G401 (cell line): ENCODE measurements at places on chromosomes 3 and 15. TPM values are rescaled to one million over a fixed set of nuclear protein-coding genes. Genes with fewer than 3 reads are reported as not detected.

- DNase-seq: no peak
Measured at GRCh38 chr3:191030929-191031328, 168.1 kb upstream of the OSTN start.

DNA sequence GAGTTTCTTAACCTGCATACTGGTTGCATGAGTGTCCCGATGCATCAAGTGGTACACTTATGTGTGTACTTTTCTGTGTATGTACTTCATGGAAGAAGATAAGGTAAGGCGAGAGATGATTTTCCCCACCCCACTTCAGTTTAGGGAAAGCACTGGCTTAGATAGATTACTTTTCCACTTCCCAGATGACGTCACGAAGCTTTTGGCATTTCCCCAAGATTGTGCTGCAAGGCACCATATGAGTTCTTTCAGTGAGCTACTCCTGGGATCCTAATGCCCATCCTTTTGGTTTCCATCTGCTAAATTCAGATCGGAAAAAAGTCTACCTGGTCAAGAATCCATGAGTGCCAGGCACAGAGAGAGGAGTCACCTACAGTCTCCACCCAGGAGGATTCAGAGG, 4.5 kb downstream of the IL17RB start:
- DNase-seq: peak; percentile 43

DNA sequence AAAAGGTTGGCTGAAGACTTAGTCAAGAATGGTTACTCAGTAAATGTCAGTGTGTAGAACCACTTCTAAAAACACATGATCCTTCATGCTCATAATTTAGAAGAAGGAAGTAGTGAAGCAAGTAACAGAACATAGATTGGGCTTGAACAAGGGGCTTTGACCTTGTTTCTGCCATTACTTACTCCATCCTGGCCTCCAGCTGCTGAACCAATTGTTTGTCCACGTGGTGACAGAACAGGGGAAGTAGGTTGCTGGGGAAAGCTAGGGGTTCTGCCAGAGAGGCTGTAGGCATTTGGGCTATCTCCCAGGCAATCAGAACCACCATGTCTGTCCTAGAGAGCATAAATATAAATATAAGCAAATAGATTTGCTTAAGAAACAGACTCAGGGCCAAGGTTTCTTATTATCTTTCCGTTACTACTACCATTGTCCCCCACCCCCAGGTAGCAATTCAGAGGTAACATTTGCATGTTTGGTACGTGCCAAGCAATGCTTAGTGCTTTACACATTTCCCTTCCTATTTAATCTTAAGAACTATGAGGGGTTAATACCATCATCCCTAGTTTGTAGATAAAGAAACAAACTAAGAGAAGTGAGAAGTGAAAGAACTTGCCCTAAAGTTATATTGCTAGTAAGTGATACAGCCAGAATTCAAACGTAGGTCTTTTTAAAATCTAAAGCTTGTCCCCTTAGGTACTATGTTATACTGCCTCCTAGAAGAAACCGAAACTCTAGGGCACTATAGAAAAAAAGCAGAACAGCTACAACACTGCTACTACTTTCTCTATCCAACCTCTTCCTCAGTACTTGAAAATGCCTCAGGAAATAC, 3.0 kb upstream of the SPG11 start:
- DNase-seq: no peak

The LRRC31 gene
- not detected in 2 replicates for total RNA-seq

The SOX14 gene
- total RNA-seq: not detected in 2 replicates

The ECE2 gene
- total RNA-seq: not detected in 2 replicates

DNA sequence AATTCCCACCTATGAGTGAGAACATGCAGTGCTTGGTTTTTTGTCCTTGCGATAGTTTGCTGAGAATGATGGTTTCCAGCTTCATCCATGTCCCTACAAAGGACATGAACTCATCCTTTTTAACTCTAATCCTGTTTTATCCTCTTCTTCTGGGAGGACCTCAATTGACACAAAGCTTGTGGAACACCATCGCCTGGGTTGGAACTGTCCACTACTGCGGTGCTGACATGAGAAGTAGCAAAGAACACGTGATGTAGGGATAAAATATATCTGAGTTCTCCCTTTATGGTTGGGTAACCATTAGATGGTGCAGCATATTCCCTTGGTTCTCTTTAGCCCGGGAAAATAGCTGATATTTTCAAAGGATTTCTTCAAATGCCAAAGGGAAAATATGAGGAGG, 105.3 kb upstream of the TOPAZ1 start:
- DNase-seq: no peak

DNA sequence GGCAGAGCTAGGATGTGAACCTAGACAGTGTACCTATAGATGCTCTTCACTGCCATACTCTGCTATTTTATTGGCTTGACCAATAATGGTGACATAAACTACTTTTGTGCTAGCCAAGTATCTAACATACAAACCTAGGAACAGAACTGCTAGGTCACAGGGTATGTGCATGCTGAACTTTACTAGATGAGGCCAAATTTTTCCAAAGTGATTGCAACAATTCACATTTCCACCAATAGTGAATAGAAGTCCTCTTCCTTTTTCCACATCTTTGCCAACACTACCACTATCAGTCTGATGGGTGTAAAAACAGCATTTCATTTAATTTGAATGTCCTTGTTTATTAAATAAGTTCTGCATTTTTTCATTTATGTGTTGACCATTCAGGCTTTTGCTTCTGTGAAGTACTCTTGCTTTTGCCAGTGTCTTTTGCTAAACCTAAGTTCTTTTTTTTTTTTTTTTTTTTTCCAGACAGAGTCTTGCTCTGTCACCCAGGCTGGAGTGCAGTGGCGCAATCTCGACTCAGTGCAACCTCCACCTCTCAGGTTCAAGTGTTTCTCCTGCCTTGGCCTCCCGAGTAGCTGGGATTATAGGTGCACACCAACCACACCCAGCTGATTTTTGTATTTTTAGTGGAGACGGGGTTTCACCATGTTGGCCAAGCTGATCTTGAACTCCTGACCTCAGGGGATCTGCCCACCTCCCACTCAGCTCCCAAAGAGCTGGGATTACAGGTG, 54.1 kb downstream of the DCAF1 start:
- DNase-seq: no peak

DNA sequence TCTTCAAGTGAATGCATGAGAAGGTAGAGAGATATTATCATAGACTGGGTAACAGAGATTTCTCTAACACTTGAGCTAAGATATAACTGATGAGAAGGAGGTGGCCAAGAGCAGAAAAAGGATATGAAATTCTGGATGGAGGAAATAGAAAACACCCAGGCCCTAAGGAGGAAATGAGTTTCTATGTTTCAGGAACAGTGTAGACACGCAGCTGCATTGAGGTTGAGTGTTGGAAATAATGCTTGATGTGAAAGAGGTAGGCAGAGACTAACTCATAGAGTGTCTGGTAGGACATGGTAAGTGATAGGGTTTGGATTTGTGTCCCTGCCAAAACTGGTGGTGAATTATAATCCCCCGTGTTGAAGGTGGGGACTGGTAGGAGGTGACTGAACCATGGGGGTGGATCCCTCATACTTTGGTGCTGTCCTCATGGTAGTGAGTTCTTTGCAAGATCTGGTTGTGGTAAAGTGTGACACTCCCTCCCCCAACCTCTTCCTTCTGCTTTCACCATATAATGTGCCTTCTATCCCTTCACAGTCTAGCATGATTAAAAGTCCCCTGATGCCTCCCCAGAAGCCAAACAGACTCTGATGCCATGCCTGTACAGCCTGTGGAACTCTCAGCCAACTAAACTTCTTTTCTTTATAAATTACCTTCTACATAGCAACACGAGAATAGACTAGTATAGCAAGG, 787.3 kb downstream of the EDEM1 start:
- DNase-seq: no peak

DNA sequence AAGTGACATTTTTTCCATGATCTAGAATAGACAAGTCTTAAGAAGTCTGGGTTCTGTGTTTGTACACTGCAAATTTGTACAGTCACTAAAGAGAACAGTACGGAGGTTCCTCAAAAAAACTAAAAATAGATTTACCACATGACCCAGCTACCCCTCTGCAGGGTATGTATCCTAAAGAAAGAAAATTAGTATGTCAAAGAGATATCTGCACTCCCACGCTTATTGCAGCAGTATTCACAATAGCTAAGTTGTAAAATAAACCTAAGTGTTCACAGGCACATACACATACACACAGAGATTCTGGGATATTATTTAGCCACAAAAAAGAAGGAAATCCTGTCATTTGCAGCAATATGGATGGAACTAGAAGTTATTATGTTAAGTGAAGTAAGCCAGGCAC, 120.4 kb downstream of the ZIC1 start:
- DNase-seq: no peak

The PDZRN3 gene
- total RNA-seq: 0.14 TPM in 1 of 2 replicates, not detected in the other

GRCh38 chr3:64520334-64520733, 167.5 kb downstream of the ADAMTS9 start:
- DNase-seq: no peak

- no peak for DNase-seq
Measured at GRCh38 chr3:14137445-14137844, 12.6 kb downstream of the TMEM43 start.

The MUC13 gene
- not detected in 2 replicates for total RNA-seq

DNA sequence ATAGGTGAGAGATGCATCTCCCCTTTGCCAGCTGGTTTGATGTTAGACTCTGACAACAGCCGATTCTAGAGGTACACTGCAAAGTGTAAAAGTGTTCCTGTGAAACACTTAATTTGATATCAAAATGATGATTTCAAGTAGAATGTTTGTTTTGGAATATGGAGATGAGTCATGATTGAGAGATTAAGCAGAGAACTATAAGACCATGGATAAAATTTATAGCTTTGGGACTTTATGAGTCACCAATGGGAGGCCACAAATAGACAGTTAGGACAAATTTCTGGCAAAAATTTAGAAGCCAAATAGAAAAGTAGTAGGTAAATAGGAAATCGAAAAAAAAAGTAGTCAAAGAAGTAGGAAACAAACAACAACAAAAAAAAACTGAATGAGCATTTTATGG, 672.5 kb downstream of the NSUN3 start:
- no peak for DNase-seq

DNA sequence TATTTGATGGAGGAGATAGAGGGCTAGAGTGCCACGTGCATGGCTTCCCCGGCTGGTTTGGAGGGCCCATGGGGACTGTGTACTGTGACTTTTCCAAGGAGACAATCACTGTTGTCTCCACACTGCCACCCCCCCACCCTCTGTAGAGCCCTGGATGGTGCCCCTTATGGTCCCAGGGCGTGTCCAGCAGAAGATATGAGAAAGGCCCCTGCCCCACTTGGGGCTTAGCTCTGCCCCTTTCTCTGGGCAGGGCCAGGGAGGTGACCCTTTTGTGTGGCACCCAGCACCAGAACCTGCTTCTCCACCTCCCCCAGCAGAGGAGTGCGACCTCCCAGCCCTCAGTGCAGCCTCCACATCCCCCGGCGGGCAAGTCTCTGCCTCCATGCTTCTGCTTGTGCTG, 32.1 kb downstream of the SPSB4 start:
- no peak for DNase-seq

- no peak for DNase-seq
Measured at GRCh38 chr3:158847452-158847821, 45.6 kb downstream of the MFSD1 start.

DNA sequence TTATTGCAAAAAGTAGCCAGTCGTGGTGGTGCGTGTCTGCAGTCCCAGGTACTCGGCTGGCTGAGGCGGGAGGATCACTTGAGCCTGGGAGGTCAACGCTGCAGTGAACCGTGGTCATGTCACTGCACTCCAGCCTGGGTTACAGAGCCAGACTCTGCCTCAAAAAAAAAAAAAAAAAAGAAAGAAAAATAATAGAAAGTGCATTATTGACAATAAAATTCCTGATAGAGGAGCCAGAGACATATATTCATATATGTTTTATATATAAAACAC, 43.6 kb upstream of the PYDC2 start:
- no peak for DNase-seq

DNA sequence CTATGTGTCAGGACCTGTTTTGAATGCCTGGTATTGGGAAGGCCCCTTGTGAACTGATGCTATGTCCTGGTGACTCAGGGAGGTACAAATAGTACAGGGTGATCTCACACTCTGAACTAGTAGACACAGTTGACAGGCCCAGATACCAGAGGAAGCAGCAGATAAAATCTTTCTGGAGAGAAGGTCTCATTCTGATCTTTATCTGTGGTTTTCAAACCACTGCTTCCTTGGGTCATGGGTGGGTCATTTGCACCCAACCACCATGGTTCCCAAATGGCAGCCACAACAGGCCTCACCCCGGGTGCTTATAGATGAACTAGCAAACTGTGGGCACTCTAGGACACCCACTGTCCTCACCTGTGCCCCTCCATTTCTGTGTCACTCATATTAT, 43.4 kb downstream of the PXYLP1 start:
- no peak for DNase-seq

The MAPKAPK3 gene
- total RNA-seq: 99.1 and 108 TPM in 2 replicates

DNA sequence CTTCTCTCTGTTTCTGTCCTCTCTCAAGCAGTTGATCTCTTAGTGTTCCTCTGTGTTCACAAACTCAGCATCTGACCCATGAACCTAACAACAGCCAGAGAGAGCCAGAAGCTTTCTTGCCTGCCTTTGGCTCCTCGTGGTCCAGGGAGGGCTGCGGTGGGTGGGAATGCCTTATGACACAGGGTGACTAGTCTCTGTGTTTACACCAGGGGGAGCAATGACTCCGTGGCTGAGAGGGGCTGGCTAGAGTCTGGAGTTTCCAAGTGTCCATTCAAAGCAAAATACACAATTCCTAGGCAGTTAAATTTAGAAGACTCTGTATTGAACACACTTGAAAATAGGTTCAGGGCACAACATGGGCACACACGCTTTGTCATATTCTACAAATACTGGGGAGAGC, 370.0 kb upstream of the FRG2C start:
- DNase-seq: peak; percentile 23

DNA sequence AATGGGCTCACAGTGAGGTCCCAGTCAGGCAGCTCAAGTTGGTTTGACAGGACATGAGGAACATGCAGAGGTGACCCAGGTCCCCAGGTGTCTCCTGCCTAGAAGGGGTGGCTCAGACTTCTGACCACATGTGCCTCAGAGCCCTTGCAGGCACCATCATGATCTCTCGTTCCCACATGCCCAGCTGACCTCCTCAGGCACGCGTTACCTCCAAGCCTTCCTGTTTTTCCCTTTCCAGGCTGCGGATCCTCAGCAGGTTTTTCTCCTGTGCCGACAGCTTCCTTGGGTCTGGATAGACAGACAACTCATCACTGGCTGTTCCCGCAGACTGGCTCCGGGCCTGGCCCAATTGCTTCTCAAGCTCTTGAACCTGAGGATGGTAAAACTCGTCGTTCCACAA, 30.4 kb downstream of the CCDC13 start:
- no peak for DNase-seq

- no peak for DNase-seq
Measured at GRCh38 chr3:8776406-8776805, 7.0 kb upstream of the OXTR start.

DNA sequence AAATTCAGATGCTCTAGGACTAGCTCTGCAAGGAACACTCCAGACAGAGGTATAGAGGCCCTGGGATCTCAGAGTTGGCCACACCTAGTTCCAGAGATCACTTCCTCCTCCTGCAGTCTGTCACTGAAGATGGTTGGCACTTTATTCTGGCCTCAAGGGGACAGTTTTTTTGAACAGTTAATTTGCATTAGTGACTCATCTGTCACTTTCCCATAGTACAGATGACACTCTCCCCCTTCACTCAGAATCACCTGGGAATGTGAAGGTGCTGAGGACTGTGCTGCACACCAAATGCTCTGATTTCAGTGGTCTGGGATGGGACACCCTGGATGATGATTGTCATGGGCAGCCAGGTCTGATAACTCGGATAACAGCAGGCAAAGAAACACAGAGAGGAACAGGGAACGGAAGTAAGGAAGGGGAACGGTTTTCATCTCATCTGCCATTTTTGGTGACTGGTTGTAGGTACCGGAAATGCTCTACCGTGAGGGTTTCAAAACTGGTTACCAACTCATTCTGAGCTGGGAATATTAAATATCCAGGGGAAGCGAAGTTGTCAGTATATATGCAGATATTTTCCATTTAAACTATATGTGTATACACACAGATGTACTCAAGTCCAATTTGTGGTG, 232.5 kb upstream of the ST8SIA2 start:
- DNase-seq: no peak
